GM03348 (cell line): ENCODE measurements at places on chromosomes 6 and 20.
A peak's percentile ranks its signal among the peaks of the same experiment; 100 is the strongest.

GRCh38 chr6:41546475-41546865 lies 289 bp downstream of the FOXP4 start:
- DNase-seq: peak; percentile 90

DNA sequence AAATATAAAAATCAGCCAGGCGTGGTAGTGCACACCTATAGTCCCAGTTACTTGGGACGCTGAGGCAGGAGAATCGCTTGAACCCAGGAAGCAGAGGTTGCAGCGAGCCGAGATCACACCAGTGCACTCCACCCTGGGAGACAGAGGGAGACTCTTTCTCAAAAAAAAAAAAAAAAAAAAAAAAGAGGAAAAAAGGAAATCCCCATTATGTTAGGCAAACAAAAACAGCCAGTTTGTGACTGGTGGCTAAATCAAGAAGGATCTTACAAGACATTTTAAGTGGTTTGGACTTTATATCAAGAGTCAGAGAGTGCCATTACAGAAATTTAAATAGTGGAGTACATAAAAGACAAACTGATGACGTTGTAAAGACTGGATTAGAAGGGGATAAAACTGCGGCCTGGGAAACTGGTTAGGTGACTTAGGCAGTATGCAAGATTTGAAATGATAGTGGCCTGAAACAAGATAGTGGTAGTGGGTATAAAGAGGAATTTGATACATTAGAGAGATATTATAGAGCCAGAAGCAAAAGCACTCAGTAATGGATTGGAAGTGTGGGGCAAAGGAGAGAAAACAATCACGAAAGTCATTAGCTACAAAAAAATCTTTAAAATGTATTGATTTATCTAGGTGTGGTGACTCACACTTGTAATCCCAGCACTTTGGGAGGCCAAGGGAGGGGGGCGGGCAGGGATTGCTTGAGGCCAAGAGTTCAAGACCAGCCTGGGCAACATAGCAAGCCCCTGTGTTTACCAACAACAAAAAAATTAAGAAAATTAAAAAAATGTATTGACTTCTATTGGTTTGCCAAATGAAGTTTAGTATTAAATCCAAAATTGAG lies 1.7 kb upstream of the MYO6 start:
- no peak for DNase-seq

DNA sequence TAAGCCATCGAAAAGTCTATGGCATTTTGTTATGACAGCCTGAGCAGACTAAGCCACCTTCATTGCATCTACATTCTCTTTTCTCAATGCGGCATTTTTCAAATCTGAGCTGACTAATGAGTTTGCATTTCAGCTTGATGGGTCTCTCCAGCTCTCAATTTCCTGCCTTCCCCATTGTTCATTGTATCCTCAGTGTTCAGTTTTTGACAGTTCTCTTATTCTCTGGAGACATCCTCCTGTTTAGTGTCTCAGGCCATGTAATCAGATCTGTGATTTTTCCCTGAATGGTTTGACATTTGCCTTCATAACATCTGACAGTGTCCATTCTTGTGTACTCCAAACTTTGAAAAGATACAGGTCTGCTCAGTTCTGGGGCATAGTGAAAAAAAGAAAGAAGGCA lies 27.9 kb upstream of the MCM3 start:
- no peak for DNase-seq

DNA sequence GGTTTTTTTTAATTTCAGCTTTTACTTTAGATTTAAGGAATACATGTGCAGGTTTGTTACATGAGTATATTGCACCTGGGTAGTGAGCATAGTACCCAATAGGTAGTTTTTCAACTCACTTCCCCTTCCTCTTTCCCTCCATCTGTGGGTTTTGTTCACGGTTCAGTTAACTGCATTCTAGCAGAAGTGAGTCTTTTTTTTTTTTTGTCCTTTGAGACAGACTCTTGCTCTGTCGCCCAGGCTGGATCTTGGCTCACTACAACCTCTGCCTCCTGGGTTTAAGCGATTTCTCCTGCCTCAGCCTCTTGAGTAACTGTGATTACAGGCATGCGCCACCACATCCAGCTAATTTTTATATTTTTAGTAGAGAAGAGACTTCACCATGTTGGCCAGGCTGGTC lies 8.7 kb downstream of the UBR2 start:
- no peak for DNase-seq

DNA sequence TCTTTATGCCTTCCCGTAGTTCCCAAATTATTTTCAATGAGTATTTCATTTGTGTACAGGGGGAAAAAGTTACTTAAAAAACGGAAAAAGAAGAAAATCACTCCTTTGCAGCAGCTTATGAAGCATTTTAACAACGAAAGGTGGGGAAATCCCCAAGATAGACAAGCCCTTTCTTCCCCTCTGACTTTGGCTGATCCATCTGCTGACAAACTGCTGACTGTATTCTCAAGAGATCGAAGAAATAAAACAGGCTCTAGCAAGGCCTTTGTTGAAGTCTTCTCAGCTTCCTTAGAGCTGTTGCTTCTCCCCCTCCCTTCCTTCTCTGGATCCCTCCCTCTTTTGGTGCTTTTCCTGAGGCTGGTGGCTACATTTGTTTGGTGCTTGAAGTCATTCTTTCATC lies 325.2 kb downstream of the NRN1 start:
- DNase-seq: no peak

GRCh38 chr6:132131758-132132157 lies 180.6 kb upstream of the CCN2 start:
- peak; percentile 87 for DNase-seq

DNA sequence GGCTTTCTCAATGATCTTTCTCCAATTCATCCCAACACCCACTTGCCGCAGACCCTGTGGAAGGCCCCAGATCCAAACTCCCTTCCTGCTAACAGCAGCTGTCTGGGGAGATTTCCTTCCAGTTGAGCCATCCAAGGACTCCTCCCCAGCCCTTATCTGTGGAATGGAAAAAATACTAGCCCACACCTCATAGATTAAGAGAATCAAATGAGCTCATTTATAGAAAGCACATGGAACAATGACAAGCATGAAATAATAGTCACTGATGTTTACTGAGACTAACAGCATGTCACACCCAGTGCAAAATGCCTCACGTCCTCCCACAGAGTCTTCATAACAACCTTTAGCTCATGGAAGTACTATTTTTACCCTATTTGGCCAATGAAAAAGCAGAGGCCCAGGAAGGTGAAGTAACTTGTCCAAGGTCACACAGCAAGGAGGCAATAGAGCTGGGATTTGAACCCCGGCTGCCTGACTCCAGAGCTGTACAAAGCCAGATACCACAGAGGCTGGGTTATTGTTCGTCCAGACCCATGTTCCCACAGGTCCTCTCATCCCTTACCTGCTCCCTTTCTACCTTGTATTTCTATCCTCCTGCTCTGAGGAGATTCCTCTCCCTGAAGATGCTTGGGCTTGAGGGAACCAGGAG lies 23.4 kb upstream of the PTGIS start:
- peak; percentile 38 for DNase-seq

DNA sequence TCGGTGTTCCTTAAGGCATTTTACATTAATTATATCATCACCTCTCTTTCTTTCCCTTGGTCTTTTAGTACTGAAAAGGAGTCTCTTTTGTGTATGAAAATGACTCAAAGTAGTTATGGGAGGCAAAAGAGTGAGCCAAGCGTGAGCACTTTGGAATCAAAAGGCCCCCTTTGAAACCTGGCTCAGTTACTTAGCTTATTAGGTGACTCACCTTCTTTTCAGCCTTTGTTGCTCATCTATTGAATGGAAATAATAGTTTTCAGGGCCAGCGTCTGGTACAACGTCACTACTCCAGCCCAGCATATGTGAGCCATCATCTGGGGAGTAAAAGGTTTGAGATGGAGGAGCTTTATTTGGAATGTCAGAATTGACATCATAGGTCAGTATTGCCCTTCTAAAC lies 147.4 kb upstream of the SCGN start:
- DNase-seq: peak; percentile 11

DNA sequence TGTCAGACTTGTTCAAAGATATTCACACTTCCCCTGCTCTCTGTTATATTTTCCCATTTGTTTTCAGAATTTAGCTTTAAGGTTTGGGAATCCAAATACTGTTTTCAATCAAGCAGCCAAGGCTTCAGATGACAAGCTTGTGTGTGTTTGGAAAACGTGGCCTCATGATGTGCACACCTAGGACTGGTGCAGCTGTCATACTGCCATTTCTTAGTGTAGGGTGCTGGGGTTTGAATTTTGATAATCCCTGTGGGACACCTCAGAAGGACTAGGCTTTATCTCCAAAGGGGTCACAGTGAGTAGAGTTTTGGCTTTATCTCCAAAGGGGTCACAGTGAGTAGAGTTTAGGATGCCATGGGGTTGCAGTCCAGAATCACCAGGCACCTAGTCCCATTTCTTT lies 65.3 kb upstream of the JAG1 start:
- no peak for DNase-seq

- no peak for DNase-seq
Measured at GRCh38 chr6:123467392-123467791, 169.4 kb downstream of the TRDN start.

DNA sequence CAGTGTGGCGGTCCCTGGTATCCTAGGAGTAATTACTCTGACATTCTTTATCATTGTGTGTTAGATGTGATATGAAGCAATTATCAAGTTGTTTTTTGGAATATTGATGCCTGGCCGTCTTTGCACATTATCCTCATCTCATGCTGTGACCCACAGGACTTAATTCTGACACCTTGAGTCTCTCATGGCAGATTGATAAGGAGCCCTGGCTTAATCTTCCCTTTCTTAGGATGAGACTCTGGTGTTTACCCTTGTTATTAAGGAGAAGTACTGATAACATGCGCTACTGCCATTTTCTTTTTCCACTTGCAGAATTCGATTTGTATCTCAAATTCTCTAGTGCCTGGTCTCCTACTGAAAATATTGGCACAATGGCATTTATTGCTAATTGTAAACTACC lies 980.2 kb downstream of the KIF16B start:
- no peak for DNase-seq

- no peak for DNase-seq
Measured at GRCh38 chr6:139498715-139499114, 124.3 kb upstream of the CITED2 start.

DNA sequence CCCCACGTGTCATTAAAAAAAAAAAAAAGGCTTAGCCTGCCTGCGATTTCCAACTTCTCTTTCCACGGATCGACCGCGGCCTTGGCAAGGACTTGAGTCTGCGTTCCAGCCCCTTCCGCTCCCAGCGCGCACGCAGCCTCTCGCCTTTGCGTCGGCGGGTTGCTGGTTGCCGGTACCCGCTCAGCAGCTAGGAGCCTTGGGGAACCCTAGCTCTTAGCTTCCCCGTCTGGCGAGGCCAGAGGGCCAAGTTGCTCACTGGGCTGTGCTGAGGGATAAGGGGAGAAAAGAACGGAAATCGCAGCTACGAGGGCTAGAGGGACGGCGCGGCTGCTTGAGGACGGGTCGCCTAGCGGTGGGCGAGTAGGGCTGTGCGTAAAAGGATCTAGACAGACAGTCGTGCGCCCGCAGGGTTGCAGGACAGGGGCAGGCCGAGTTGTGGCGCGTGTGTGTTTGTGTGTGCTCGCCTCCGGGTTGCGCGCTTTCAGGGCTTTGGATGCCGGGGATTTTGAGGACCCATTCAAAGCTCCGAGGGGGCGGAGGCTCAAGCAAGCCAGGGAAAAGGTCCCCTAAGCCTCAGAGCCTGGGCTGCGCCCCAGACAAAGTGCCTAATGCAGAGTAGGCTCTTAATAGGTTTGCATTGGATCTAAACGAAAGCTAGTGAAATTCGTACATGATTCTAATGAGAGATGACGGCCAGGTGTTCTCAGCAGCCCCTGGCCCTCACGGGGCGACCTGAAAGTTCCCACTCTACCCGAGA lies 40.5 kb upstream of the OSTM1 start:
- DNase-seq: peak; percentile 80

GRCh38 chr6:159342146-159342545 lies 172.9 kb downstream of the FNDC1 start:
- no peak for DNase-seq

DNA sequence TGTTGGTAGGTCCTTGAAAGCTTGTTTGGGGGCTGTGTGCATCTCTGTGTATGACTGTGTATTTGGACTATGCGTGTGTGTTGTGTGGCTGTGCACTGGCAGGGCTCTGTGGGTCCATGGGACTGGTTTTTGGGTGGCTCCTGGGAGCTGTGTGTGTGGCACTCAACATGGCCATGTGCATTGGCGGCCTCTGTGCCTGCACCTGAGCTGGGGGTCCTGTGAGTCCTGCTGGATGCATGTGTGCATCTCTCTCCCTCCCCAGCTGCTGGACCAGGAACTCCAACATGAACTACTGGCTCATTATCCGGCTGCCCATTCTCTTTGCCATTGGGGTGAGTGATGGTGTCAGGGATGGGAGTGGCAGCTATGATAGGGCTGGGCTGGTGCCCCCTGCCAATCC lies 30.1 kb downstream of the GLP1R start:
- no peak for DNase-seq

- DNase-seq: no peak
Measured at GRCh38 chr6:2550247-2550646, 200.5 kb downstream of the MYLK4 start.

DNA sequence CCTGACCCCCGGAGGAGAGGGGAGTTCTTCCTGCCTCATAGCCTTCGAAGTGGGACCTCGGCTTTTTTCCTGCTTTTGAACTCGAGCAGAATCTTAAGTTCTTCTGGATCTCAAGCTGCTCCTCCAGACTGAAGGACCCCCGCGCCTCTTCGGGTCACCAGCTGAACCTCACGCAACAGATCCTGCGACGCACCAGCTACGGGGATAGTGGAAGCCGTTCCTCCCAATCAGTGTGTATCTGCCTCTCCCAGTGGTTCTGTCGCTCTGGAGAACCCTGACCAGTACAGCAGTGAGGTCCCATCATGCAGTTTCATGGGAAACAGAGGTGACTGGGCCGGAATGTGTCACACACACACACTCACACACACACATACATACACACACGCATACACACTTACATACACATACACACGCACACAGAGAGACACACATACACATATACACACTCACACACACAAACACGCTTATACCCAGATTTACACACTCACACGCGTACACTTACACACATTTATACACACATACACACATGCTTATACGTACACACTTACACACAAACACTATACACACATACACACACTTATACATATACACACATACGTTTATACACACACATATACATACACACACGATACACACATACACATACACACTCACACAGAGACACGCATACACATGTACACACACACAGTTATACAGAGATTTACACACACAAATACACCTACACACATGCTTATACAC lies 170.0 kb downstream of the TTLL2 start:
- DNase-seq: no peak
